ENCODE measurements at places on chromosomes 1 and 21. TPM values are rescaled to one million over a fixed set of nuclear protein-coding genes. Genes with fewer than 3 reads are reported as not detected.

Gene PRDM16
- total RNA-seq = 8.1 TPM

Gene TAS1R3
- total RNA-seq = 0.37 TPM

Gene DDAH1
- total RNA-seq = 9.8 TPM

Gene HHIPL2
- not detected for total RNA-seq

Gene ZBTB8A
- total RNA-seq = 3.7 TPM

Gene BSDC1
- 44.4 TPM for total RNA-seq

Gene ADORA1
- total RNA-seq = 6.7 TPM

Gene CDK11A
- total RNA-seq = 18.0 TPM

Gene TACSTD2
- 0.75 TPM for total RNA-seq

Gene KIF14
- total RNA-seq = 0.44 TPM

Gene PSRC1
- 0.52 TPM for total RNA-seq

Gene ABCG1
- 18.4 TPM for total RNA-seq

Gene FAM78B
- total RNA-seq = 4.0 TPM

Gene FCMR
- total RNA-seq = 2.5 TPM

Gene HPDL
- not detected for total RNA-seq

Gene TCEA3
- total RNA-seq = 55.9 TPM

Gene CNR2
- total RNA-seq = 0.11 TPM

Gene AGBL4
- not detected for total RNA-seq

Gene RIPPLY3
- total RNA-seq = not detected

Gene NEGR1
- total RNA-seq = 3.9 TPM

Gene NEK2
- total RNA-seq = not detected

Gene LIPI
- total RNA-seq = not detected

Gene PLA2G2F
- not detected for total RNA-seq

Gene MAB21L3
- total RNA-seq = not detected

Gene PINK1
- total RNA-seq = 158 TPM

Gene HJV
- 109 TPM for total RNA-seq

Gene MYBPH
- total RNA-seq = 0.32 TPM

Gene OR2T35
- not detected for total RNA-seq

Gene CLCNKB
- 1.8 TPM for total RNA-seq

Gene GPR37L1
- total RNA-seq = not detected

Gene DNAI4
- 7.2 TPM for total RNA-seq

Gene SAMSN1
- total RNA-seq = 1.9 TPM

Gene CDA
- total RNA-seq = 0.91 TPM

Gene LRRC53
- total RNA-seq = not detected

Gene PM20D1
- 1.1 TPM for total RNA-seq

Gene TMOD4
- not detected for total RNA-seq

Gene GJA8
- total RNA-seq = not detected

Gene LINGO4
- 0.56 TPM for total RNA-seq
